Right cardiac atrium (tissue), 5 donors: ENCODE measurements at places on chromosomes 4 and X.

GRCh38 chrX:70196961-70197720, 19.9 kb downstream of the DGAT2L6 start:
- DNase-seq = no peak

- no peak for DNase-seq
Observed at GRCh38 chr4:6568689-6569332, 6.2 kb upstream of the MAN2B2 start.

- no peak for DNase-seq
Observed at GRCh38 chrX:135651647-135652295, 61.7 kb upstream of the CT45A1 start.

DNA sequence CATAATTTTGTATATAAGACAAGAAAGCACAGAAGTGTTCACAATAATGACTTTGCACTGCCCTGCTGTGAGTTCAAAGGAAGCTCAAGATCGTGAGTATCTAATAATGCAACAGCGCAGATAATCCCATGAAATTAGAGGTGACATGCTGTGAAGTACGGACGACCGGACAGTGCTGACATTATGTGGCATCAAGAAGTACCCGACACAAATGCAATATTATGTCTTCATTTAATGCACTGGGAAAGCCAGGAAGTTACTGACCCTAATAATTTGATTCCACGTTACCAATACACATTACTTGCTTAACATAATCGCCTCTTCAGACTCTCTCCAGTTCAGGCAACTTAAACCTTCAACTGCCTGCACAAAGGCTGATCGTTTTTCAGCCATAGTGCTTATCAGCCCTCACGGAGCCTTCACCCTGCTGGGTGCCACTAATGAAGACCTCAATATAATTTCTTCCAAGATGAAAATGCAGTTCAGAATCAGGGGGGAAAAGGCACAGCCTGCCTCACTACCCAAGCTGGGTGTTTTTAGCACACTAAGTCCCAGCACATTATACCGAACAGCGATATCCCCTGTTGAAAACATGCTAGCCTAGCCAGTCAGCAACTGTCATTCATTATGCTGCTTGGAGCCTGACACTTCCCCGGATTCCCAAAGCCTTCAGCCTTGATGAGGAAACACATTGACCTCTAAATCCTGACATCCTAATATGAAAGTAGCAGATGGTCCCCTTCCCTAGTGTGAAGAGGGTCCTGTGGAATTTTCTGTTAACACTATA, 56.1 kb downstream of the SLC7A11 start:
- peak; percentile 30 for DNase-seq

DNA sequence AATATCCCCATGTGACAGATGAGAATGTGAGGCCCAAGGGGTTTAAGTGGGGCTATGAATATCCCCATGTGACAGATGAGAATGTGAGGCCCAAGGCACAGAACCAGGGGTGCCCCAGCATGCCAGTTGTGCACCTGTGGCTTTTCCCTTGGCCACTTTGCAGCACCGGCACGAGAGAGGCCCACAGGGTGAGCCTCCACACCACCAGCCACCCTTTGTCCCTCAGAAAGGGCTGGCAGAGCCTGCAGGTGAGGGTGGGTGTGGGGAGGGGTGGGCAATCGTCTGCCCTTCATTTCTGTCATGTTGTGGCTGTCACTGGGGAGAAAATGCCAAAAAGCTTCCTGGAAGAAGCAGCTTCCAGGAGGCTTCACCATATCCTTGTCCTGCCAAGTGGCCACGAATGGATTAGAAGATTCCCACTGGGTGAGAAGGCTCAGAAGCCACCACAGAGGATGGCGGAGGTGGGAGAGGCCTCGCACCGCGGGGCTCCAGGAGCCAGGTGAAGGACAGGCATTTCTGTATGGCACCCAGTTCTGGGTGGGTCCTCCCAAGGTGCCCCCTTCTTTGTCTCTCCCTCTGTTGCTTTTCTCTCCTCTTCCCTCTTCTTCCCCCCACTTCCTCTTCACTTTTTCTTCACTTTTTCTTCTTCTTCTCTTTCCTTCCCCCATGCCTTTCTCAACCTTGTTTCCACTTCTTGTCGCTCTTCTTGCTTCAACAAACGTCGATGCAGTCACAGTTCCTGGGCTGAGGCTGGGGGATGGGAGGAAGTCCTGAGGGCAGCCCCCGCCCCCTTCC, 469 bp upstream of the GPR78 start:
- DNase-seq = no peak

DNA sequence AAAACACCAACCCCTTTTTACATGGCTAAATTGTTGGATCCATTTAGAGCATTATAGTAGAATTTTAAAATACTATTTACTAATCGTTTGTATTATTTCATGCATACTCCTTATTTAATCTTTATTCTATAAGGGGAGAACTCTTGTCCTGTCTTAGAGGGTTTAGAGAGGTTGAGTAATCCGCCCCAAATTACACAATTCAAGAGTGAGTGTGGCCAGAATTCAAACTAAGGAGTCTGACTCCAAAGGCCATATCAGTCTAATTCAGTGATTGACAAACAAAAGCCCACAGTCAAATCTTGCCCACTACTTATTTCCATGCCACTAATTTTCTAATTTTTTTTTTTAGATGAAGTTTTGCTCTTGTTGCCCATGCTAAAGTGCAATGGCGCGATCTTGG, 33.7 kb upstream of the NEIL3 start:
- DNase-seq = no peak

DNA sequence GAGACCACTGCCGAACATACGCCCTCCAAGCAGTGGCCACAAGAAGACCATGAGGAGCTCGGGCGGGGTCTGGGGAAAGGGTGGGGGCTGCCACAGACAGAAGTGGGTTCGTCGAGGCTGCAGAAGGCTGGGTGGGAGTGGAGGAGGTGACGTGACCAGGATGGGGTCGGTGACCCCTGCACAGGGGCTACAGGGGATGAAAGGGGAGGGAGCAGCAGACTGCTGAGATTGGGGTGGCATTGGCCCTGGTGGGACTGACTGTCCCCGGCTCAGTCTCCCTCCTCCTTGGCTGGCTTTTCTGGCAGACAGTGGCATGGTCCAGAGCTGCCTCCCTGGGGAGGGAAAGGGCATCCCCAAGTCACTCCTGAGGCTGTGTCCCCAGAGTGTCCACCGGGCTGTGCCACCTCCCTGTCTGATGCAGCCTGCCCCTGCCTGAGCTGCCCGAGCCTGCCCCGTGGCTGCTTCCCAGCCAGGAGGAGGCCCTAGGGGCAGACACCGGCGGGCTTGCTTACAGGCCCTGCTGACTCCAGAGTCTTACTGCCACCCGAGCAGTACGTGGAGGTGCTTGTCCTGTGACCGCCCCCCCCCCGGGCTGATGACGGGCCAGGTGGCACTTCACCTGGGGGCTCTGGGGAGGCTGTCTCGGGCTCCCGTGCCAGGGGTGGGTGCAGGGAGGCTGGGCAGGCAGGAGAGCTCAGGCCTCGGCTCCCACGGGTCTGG, 7.2 kb downstream of the SH3BP2 start:
- peak; percentile 80 for DNase-seq

- no peak for DNase-seq
Observed at GRCh38 chr4:184854673-184855072, 28.9 kb upstream of the ACSL1 start.

- DNase-seq = peak; percentile 74
Observed at GRCh38 chr4:139555705-139556070, 331 bp downstream of the SETD7 start.

DNA sequence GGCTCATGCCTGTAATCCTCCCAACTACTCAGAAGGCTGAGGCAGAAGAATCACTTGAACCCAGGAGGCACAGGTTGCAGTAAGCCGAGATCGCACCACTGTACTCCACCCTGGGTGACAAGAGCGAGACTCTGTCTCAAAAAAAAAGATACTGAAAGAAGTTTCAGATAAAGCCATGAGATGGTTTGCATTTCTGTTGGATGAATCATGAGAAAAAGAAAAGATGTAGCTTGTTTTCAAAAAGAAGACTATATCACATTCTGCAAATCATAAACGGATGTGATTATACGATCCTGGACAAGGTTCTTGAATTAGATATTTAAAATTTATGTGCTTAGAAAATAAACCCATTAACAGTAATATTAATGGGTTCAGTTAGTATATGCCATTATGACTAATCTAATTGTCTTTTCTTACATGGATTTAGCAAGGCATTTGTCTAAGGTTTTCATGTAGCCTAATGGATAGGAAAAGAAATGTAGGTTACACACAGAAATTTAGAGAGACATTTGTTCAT, 345.9 kb downstream of the SLC7A11 start:
- no peak for DNase-seq

DNA sequence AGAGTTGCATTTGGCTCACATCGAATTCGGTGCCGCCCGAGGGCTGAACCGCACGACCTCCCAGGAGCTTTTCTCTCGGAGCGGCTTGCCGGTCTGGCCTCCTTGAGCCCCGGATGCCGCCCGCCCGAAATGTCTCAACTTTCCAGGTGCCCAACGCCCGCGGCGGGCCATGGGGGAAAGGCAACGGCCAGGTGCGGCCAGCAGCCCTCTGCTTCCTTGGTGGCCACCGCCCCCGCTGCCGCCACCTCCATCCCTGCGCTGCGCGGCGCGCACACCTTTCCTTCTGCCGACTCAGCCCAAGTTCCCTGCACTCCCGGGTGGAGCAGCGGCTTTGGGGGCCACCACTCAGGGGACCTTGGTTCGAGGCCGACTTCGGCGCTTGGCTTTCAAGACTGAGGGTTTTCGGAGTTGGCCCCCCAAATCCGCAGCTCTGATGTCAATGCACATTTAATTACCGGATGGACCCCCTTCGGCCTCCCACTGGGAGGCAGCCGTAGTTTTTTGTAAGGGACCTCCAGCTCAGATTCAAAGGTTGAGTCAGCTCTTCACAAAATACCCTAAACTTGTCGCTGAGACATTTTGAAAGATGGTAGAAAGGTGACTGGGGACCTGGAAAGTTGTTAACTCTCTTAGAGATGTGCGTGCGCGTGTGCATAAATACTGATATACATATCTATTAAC, 1.1 kb downstream of the AFF2 start:
- peak; percentile 55 for DNase-seq

GRCh38 chr4:117479673-117480072, 394.3 kb upstream of the TRAM1L1 start:
- DNase-seq = no peak

DNA sequence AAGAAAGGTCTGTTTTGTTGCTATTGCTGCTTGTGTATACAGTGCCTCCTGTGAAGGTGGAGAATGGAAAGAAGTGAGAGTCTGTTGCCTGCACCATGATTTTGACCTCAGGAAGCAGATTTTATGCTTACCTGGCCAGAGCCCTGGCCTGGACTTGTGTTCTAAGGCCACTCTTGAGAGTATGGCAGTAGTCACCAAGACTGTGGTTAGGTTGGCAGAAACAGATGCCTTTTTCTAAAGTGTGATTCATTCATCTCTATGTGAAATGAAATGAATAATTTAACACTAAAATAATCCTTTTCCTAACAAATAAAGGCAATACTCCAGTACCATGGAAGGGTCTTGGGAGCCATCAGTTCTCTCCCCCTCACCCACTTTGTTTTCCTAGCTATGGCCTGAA, 161.8 kb downstream of the DCLK2 start:
- no peak for DNase-seq

- DNase-seq = no peak
Observed at GRCh38 chr4:40325406-40326019, 9.6 kb upstream of the CHRNA9 start.

DNA sequence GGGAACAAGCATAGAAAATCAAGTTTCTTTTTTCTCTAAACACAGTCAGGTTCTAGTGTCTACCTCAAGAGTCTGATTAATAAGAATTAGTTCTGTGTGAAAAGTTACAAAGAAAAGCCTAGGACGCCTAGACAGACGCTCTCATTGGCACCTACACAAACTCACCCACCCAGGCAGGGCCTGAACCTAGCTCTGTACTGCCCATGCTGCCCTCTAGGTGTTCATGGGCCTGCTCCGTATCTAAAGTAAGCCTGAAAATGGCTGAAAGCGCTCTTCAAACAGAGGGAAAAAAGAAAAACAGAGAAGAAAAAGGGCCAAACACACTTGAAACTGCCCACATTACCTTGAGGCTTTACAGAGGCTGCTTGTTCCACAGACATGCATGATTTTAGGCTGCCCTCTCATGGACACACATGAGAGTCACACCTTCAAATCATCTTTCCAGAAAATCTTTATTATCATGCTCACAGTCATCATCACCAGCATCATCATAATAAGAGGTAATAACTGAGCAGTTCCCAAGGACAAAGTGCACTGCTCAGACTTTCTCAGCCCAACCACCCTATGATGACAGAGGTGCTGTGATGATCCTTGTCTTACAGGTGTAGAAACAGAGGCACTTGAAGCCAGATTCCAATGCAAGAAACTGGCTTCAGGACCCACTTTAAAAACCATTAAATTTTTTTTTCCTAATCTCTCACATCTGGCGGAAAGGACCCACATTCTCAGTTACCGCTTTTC, 49.6 kb downstream of the MAP7D2 start:
- DNase-seq = no peak

DNA sequence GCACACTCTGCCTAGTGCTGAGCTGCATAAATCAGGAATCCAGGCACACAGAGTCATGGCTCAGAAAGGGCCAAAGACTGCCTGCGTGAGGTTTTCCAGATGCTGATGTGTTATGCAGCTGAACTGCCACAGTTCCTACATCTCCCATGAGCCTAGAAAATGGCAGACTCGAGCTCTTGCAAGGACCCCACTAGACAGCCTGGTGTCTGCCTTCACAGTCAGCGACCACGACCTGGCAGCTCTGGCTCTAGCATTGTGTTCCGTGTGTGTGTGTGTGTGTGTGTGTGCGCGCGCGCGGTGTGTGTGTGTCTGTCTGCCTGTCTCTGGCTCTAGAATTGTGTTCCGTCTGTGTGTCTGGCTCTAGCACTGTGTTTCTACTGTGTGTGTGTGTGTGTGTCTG, 203.6 kb upstream of the AGTR2 start:
- DNase-seq = no peak

GRCh38 chr4:21628116-21628670, 320.4 kb downstream of the KCNIP4 start:
- no peak for DNase-seq

DNA sequence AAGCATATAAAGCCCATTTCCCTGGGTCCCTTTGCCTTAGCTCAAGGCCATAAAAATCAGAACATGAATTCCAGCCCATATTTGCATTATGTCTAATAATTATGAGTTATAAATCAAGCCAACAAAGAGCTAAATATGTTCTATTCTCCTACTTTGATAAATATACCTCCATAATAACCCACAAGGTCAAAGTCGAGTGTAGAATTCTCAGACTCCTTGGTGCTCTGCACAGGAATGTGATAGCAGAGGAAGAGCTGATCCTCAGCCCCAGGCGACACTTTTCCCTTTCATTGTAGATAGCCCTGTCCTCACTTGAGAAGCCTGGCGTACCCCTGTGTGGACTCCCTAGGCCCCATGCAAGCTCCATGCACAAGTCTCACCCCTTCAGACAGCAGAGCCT, 85.6 kb downstream of the CASP3 start:
- DNase-seq = no peak

GRCh38 chr4:147640331-147640730, 23.1 kb downstream of the TMEM184C start:
- DNase-seq = no peak

DNA sequence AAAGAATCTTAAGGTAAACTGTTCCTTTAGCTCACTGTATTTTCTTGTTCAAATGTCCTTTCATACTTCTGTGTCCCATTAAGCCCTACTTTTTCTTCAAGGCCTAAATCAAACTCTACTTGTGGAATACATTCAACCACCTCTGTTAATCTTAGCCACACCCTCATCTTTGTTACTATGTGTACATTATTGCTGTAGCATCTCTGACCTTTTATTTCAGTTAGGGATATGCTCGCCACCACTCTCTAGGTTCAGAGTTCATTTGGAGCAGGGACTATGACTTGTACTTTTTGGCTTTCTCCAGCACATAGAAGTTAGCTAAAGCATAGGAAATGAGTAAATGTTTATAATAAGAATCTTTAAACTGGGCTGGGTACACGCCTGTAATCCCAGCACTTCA, 6.8 kb upstream of the PNPLA4 start:
- DNase-seq = no peak
